EH (cell line): ENCODE measurements at places on chromosomes 1 and 21.
A peak's percentile ranks its signal among the peaks of the same experiment; 100 is the strongest.

DNA sequence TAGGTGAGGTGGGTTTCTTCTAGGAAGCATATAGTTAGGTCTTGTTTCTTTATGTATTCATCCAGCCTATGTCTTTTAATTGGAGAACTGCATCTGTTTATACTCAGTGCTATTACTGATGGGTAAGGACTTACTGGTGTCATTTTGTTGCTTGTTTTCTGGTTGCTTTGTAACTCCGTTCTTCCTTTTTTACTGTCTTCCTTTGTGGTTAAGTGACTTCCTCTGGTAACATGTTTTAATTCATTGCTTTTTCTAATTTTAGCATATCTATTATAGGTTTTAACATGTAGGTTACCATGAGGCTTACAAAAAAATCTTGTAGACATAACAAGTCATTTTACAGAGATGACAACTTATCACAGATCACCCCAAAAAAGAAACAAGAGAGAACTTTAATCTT, 160.8 kb downstream of the VAV3 start:
- DNase-seq = no peak

DNA sequence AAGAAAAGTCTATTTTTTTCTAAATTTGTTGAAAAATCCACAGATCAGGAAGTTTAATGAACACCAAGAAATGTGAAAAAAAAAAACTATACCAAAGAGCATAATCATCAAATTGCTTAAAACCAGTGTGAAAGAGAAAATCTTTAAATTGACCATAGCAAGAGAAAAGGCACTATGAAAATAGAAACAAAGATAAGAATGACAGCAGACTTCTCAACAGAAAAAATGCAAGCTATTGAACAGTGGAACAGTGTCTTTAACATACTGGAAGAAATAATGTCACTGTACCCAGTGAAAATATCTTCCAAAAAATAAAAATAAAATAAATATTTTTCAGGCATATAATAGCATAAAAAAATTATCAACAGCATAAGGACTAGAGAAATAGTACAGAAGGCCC, 243.0 kb upstream of the GJB5 start:
- no peak for DNase-seq

DNA sequence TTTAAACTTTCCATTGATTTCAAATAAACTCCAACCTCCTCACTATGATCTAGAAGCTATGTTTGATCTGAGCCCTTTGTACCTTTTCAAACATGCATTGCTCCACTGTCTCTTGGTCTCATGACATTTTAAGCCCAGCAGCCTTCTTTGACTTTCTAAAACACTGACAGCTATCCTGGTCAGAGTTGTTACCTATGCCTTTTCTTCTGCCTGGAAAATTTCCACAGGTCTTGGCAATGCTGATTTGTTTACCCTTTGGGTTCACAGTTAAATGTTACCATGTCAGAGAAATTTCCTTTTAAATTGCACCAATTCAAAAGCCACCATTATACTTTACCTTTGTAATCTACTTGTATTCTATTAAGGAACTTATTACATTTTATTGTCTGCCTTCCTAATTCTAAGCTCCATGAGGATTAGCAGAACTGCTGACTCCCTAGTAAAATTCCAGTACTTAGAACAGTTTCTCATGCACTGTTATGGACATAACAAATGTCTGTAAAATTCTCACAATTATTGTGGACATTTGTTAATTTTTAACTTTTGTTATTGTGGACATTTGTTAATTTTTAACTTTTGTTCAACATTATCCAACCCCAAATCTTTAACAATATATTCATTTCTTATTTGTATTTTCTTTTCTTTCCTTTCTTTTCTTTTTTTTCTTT, 1064.4 kb downstream of the NCAM2 start:
- no peak for DNase-seq

GRCh38 chr21:29368906-29369305, 70.2 kb downstream of the BACH1 start:
- DNase-seq = no peak

GRCh38 chr21:46039891-46040660, 57.8 kb upstream of the COL6A2 start:
- DNase-seq = no peak

- DNase-seq = no peak
These were observed 1.8 kb downstream of the KRTAP10-1 start for GRCh38 chr21:44537930-44538911.

DNA sequence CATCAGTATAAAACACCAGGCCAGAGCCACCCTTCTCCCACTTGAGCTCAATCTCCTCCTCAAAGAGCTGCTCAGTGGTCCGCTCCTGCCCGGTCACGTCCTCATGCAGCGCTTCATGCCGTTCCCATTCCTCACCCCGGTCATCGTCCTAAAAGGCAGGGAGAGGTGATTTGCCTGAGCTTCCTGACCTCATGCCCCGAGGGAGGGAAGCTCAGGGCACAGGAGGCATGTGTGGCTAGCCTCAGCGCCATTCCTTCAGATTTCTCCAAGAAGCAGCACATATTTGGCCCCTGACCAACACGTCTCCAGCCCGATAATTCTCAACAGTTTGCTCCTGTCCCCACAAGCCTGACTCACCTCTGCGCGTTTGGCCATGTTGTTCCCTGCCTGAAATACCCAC, 4.2 kb upstream of the GPN2 start:
- DNase-seq = no peak

DNA sequence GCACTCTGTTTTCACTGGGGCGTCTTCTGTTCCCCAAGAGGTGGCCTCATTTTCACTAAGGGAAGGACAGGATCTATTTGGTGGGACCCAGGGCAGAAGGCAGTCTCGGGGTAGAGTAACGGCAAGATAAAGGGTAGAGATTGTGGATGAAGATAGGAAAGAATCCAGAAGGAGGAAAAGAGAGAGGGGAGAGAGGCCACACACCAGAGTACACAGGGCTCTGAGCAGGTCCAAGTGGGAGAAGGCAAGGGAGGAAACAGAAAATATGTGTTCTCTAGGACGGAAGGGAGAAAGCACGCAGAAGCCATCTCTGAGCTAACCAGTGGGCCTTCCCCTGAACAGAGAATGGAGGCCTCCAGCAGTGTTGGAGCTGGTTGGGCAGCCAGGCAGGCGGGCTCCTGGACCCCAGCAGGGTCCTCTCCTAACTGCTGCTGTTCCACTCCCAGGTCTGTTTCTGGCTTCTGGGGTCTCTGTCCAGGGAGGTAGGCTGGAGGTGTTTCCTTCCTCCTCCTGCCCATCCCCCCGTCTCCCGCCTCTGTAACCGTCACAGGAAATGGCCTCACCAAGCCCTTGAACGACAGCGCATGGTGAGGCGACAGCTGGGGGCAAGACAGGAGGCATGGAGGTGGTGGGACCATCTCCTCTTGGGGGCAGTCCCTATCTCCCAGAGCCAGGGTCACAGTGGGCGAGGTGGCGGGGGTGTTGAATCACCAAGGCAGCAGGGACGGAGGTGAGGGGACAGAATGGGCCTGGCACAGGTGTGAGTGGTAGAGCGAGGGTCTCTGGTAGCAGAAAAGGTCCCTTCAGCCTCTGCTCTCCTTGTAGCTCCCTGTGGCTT, 649 bp downstream of the PTPN7 start:
- no peak for DNase-seq

DNA sequence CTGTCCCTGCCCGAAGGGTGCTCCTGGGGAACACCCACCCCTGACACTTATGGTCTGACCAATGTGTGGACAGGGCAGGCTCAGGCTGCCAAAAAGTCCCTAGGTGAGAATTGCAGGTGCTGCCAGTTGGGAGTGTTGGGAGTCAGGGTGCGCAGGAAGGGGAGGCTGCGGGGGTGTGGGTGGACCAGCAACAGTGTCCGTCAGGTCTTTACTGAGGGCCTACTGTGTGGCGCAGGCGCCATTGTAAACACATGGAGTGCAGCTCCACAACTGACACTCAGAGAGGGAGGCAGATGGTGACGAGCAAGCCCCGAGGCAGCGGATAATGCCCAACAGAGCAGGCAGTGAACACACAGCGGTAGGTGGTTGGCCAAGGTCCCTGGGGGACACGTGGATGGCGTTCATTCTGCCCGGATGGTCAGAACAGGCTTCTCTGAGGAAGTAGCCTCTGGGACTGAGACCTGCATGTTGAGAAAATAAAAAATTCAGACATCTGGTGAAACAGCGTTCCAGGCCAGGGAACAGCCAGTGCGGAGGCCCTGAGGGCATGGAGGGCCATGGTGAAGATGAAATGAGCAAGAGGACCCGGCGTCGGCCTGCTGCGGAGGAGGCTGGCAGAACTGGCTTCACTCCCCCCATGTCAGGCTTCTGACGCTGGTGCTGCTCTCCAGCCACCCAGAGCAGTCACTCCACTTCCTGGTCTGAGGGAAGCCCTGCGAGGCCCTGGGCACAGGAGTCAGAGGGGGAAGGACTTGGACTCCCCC, 136.2 kb upstream of the ZBTB40 start:
- DNase-seq = no peak

- DNase-seq = no peak
These were observed 16.3 kb upstream of the LAPTM5 start for GRCh38 chr1:30773722-30774358.

GRCh38 chr1:183553764-183554163, 36.5 kb downstream of the NCF2 start:
- no peak for DNase-seq

- DNase-seq = no peak
These were observed 830.4 kb upstream of the RGS18 start for GRCh38 chr1:191327868-191328267.

GRCh38 chr1:118985640-118986554, 2.2 kb downstream of the TBX15 start:
- no peak for DNase-seq

- peak; percentile 53 for DNase-seq
These were observed 667.4 kb upstream of the ZP4 start for GRCh38 chr1:238558156-238558555.

DNA sequence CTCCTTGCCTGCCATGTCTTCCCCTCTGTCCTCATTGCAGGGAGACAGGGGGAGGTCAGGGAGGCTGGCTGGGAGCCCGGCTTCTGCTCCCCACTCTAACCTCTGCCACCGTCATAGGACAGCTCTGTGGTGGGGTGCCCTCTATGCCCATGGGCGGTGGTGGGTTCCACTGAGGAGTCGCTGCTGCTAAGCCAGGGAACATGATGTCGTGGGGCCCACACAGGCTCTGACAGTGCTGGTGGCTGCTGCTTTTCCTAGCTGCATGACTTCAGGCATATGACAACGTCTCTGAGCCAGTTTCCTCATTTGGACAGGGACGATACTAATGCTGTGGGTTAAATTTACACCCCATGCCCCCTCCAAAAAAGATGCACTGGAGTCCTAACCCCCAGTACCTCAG, 14.7 kb downstream of the KCNA10 start:
- DNase-seq = no peak

DNA sequence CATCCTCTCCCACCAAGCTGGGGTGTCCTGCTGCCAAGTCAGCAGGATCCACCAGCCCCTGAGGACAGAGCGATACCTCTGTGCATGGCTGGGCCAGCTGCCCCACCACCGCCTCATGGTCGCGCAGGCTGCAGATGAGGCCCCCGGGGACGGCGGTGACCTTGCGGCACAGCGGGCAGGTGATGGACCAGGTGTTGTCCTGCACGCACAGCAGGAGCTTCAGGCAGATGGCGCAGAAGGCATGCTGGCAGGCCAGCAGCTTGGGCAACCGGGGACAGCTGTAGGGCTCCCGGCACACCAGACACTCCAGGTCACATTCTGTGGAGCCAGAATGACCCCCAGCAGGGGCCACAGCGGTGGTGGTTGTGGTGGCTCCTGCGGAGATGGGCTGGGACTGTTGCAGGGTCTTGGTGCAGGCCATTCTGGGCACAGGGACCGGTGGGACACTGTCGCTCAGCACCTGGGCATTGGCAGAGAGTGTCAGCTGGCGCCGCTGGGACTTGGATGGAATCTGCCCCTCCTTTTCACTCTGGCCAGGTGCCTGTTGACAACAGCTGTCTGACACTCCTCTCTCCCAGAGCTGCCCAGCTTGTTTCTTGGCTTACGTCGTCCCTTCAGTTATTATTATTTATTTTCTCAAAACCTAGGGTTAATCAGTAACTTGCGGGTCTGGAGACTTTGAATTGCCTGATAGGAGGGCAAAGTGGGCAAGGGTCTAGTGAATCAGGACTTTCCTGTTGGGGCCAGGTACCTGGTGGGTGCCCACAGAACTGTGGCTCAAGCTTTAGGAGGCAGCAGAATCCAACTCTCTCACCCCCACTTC, at the start of gene RNF186:
TSS of gene RNF186 (minus strand) at position 603 of the 823 bp plus-strand sequence. CDS start at position 421, 182 bp downstream.
- no peak for DNase-seq

DNA sequence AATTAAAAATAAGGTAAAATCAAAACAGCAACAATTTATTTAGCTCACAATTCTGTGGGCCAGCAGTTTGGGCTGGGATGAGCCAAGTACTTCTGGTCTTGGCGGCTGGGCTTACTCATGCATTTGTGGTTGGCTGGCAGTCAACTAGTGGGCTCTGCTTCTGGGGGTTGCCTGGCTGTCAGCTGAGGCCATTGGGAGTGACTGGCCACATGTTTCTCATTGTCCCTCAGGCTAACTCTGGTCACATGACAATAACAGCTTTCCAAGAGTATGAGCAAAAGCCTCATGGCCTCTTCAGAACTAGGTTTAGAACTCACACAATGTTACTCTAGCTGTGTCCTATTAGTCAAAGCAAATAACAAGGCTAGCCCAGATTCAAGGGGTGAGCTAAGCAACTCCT, 15.6 kb upstream of the CHIA start:
- DNase-seq = peak; percentile 87

GRCh38 chr1:125065821-125066180, 3881.0 kb downstream of the SRGAP2C start:
- DNase-seq = no peak

- DNase-seq = no peak
These were observed 7.7 kb downstream of the LPGAT1 start for GRCh38 chr1:211822677-211823407.

- DNase-seq = no peak
These were observed 44.3 kb downstream of the PCP4 start for GRCh38 chr21:39911286-39912199.

DNA sequence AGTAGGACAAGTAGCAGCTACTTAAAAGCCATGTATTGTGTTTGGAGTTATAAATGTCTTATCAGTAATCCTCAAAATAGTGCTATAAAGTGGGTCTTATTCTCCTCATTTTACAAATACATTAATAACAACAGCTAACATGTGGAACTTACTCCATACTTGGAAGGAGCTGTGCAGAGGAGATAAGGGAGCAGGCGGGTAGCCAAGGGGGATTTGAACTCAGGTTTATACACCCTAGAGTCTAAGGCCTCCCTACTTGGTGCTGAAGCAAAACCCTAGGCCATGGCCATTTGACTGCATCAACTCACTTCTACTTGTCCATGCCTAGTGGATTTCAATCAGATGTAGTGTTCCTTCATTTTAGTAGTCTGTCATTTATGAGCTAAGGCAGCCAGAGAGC, 72.1 kb downstream of the LMO4 start:
- no peak for DNase-seq

DNA sequence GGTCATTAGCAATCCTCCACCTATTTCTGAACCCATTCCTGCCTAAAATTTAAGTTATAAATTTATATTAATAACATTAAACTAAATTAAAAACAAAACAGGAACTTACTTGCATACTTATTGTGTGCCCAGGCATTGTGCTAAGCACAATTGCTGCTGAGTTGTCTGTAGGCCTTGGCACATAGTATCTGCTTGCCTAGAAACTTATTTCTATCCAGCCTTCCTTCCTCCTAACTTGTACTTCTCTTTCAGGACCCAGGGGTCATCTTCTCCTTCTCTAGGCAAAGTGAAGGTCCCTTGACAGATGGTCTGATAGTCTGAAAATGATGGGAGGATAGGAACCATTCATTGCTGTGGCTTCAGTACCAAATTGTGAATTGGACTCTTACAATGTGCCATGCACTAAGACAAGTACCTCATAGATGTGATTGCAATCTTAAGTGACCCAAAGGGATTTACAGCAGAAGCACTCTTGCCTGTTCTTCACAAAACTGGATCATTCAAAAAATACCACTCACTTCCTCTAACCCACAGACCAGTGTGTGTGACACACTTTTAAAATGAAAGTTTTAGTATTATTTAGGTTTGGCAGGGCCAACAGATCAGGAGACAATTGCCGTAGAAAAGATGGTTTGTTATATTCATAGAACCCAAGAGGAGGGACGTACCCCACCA, 10.3 kb upstream of the CD101 start:
- no peak for DNase-seq
